ENCODE measurements at places on chromosomes 11 and 22. TPM values are rescaled to one million over a fixed set of nuclear protein-coding genes. Genes with fewer than 3 reads are reported as not detected.

GRCh38 chr22:26409719-26410335 lies 19.2 kb upstream of the ASPHD2 start:
- no peak for DNase-seq

DNA sequence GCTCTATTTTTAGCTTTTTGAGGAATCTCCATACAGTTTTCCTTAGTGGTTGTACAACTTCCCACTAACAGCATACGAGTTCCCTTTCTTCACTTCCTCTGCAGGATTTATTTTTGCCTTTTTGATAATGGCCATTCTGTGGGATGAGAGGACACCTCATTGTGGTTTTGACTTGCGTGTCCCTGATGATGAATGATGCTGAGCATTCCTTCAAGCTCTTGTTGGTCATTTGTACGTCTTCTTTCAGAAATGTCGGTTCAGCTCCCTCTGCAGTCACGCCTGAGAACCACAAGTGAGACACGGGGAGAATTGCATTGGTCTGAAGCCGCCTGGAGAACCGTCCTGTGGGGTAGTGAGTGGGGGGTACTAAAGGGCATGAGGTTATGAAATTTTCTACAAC lies 2.0 kb upstream of the KRTAP5-10 start:
- no peak for DNase-seq

- no peak for DNase-seq
Measured at GRCh38 chr22:41876275-41876674, 38.6 kb downstream of the SHISA8 start.

DNA sequence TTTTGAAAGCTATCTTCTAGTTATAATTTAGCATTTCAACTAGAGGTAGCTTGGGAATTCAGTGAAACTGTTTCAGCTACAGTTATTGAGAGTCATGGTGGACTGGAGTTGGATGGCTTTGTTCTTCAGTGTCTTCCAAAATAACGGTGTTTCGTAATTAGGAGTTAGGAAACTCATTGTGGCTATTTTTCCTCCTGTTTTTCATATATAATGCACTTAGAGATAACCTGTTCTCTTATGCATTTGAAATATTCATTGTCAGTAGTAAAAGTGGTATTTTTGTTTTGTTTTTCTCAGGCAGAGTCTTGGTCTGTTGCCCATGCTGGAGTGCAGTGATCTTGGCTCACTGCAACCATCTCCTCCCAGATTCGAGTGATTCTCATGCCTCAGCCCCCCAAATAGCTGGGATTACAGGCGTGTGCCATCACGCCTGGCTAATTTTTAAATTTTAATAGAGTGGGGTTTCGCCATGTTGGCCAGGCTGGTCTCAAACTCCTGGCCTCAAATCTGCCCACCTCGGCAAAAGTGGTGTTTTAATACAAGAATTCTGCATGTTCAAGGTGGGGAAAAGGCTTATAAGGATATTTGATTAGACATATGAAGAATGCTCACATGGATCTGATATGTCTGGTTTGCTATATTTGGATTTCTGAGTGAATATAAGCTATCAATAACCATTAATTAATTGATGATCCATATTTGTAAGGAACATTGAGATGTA lies 12.7 kb downstream of the PDHX start:
- no peak for DNase-seq

Gene OAF
- 2.9 TPM for total RNA-seq

Data from activated T-helper 2 cell treated with anti-CD3 and anti-CD28 coated beads, Interferon-gamma antibody, Interleukin-2, Interleukin-4, amounts not matched to agents 10 μg/mL and 5 μg/mL and 100 μg/mL, durations not matched to agents 14 hours and 24 hours and 36 hours (primary cell).